Pulmonary artery endothelial cell (primary cell): ENCODE measurements at places on chromosomes 16 and 17.

DNA sequence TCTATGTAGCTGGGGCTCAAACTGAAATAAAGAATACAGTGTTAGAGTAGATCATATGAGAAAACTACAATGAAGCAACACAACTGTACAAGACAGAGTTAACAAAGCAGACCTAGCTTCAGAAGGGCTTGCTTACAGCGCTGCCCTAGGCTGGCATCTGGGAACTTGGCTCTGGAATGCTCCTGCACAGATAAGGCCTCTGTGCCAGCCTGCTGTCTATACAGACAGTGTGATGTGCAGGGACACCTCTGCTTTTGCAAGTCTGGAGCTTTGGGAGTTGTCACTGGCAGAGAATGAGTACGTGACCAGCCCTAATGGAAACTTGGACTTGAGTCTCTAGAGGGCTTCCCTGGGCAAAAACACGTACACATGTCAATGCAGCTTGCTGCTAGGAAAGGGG is 32.1 kb upstream of the SLC38A8 start:
- DNase-seq, result no peak

DNA sequence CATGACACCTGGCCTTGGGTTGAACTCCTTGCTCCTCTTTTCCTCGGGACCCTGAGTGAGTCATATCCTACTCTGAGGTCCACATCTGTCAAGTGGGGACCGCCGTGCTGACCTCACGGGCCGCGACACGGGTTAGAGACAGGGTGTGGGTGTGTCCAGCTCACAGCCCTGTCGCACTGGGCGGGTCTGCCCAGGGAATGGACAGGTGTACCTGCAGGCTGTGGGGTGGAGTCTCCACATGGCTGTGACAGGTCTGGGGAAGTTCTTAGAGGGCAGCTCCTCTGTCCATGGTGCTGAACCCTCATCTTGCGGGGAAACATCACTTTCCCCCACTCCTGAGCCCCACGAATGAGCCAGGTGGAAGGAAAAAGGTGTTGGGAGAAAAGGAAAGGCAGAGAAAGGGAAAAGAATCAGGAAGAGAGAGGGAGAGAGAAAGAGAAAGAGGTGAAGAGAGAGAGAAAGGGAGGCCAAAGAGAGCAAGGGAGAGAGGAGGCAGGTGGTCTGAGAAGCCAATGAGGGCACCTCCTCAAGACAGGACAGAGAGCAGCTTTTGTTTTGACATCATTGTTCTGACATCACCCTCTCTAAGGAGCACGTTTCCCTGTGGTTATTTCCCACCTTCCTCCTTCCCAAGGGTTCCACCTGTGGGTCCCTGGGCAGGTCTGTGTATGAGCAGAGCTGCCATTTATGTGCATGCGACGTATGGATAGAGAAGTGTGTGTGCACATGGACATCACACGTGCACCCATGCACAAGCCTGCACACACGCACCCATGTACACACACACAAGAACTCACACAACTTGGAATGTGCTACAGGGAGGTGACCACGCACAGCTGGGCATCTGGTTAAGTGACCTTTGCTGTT is 32.6 kb upstream of the CBFA2T3 start:
- no peak for DNase-seq

- DNase-seq, result no peak
These were observed 113.0 kb downstream of the RBFOX3 start for GRCh38 chr17:79497777-79498348.

DNA sequence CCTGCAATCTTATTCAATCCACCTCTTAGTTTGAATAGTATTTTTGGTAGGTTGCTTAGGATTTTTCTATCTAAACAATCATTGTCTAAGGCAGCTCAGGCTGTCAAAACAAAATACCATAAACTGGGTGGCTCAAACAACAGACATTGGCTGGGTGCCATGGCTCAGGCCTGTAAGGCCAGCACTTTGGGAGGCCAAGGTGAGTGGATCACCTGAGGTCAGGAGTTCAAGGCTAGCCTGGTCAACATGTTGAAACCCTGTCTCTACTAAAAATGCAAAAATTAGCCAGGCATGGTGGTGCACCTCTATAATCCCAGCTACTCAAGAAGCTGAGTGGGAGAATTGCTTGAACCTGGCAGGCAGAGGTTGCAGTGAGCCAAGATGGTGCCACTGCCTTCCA is 126.7 kb downstream of the CYLD start:
- no peak for DNase-seq

- DNase-seq, result no peak
These were observed 2.9 kb downstream of the SRSF2 start for GRCh38 chr17:76734080-76734840.

DNA sequence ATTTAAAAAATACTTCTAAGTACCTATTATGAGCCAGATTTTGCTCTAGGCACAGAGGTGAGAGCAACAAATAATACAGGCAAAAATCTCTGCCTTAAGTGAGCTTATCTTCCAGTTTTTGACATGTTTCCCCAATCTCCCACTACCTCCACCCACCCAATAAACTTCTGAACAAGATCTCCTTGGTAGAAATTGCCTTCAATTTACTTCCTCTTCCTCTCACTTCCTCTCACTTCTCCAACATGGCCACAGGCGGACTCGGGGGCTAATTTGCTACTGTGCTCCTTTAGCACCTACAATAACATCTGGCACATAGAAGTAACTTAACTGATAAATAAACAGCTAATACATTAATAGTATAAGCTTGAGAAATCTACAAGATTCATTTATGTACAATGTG is 82.6 kb downstream of the CACNG1 start:
- no peak for DNase-seq

DNA sequence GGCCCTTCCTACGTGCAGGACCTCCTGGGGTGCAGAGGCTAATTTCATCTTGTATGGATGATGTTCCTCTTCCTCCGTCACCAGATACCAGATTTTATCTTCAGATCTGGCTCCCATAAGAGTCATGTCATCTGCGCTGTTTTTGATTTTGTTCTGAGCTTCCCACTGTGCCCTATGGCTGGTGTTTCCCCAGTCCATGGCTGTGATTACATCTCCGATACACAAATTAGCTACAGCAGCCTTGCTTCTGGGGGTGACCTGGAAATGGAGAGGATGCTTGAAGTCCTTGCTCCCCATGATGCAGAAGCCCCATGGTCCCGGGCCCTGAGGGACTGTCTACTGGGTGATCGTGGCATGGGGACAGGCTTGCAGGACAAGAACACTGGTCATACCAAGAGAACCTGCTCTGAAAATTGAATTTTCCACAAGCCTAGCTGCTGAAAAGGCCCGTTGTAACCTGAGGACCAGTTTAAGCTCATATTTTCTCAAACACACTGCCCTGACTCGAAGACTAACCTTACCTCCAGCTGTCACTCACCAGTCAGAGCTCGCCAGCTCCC is 69.0 kb downstream of the KCNJ12 start:
- no peak for DNase-seq

DNA sequence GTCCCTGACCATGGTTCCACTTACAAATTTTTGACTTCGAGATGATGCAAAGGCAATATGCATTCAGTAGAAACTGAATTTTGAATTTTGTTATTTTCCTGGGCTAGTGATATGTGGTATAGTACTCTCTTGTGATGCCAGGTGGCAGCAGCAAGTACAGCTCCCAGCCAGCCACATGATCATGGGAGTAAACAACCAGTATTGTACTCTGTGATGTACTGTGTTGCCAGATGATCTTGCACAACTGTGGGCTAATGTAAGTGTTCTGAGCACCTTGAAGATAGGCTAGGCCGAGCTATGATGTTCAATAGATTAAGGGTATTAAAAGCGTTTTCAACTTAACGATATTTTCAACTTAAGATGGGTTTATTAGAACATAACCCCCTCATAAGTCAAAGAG is 250.8 kb downstream of the STX8 start:
- no peak for DNase-seq
